ENCODE measurements at places on chromosomes 2 and 18.
A peak's percentile ranks its signal among the peaks of the same experiment; 100 is the strongest.

DNA sequence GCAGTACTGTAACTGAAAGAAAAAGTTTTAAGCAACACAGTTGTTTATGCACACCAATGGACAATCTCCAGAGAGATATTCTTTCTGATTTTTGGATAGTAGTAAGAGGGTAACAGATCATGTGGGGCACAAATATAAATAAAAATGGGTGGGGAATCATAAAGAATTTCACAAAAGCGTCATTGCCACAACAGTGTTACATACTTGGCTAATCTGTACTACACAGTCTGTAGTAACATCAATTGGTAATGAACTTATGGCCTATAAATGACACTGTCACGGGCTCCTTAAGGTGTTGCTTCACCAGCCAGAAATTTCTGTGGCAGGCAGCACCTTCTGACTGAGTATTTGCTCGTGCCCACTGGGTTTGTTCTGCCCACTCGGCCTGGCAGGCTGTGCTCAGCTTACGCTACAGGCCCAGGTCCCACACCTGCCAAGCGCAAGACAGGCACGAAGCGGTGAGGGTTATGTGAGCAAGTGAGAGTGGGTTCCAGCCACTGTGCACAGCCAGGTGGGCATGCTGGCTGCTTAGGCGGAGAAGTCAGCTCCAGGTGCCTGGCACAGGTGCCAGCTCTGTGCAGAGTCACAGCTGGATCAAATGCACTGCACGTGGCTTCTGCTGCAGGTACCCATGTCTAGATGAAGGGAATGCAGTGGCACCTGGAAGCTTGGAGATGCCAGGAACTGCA is 532.5 kb upstream of the SLC39A10 start:
- DNase-seq: no peak
- H3K4me3 ChIP-seq: no peak overlapping the region
- no peaks in the 10 kb centered on the region for H3K27me3 ChIP-seq

GRCh38 chr18:47492691-47493090 is 241.2 kb upstream of the SKOR2 start:
- DNase-seq: no peak
- H3K27me3 ChIP-seq: no peaks in the 10 kb centered on the region
- H3K27ac ChIP-seq: no peak overlapping the region
- no peaks in the 10 kb centered on the region for H3K36me3 ChIP-seq
- H3K4me1 ChIP-seq: no peaks in the 10 kb centered on the region
- no peak overlapping the region for H3K4me3 ChIP-seq

DNA sequence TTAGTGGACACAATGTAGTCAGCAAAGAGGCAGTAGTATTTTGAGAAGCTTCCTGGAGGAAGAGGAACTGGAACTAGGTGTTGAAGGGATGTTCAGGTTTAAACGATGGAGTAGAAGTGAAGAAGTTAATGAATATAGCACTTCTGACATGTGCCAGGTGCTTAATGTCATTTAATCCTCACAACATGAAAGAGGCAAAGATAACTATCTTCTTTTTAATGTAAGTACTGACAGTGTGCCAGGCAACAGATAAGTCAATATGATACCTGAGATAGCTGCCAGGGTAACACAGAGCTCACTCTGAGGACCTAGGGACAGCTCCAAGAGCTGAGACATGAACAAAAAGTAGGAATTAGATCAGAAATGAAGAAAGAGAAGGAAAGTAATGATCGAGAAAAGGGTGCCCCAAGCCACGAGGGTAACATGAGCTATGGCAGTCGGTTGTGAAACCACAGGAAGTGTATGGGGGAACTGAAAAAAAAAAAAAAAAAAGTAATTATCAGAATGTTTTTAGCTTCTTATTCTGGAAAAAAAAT is 140.7 kb downstream of the RNF144A start:
- H3K27me3 ChIP-seq: no peaks in the 10 kb centered on the region
- H3K27ac ChIP-seq: no peak overlapping the region
- DNase-seq: no peak
- peaks cover 4% of the 10 kb centered on the region for H3K4me1 ChIP-seq
- no peaks in the 10 kb centered on the region for H3K36me3 ChIP-seq

DNA sequence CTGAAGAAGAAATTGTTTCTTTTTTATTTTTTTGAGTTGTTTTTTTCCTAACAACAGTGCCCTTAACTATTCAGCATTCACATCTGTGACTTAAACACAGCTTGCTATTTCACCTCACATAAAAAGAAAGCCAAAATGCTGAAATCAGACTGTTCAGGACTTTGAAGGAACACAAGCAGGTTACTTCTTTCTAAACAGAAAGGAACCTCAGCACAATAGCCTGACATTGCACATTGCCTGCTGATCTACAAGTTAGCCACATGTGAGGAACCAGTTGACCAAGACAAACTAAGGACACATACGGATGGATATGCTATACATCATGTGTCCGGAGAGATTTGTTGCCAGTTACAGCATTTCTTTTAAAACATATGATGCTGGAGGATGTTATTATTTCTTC is 331.1 kb downstream of the FSIP2 start:
- DNase-seq: no peak
- no peak overlapping the region for H3K4me3 ChIP-seq
- no peaks in the 10 kb centered on the region for H3K4me1 ChIP-seq
- H3K27me3 ChIP-seq: no peaks in the 10 kb centered on the region
- no peaks in the 10 kb centered on the region for H3K36me3 ChIP-seq

GRCh38 chr2:231124838-231125568 is at the start of gene HTR2B:
Gene HTR2B (minus strand): TSS chr2:231125042. CDS start chr2:231123764, 1,278 bp downstream.
- H3K36me3 ChIP-seq: no peaks in the 10 kb centered on the region
- DNase-seq: no peak
- no peak within 1 kb of the TSS for H3K27ac ChIP-seq
- H3K4me3 ChIP-seq: no peak within 1 kb of the TSS
- peaks cover 5% of the 10 kb centered on the region for H3K4me1 ChIP-seq
- H3K27me3 ChIP-seq: no peaks in the 10 kb centered on the region

DNA sequence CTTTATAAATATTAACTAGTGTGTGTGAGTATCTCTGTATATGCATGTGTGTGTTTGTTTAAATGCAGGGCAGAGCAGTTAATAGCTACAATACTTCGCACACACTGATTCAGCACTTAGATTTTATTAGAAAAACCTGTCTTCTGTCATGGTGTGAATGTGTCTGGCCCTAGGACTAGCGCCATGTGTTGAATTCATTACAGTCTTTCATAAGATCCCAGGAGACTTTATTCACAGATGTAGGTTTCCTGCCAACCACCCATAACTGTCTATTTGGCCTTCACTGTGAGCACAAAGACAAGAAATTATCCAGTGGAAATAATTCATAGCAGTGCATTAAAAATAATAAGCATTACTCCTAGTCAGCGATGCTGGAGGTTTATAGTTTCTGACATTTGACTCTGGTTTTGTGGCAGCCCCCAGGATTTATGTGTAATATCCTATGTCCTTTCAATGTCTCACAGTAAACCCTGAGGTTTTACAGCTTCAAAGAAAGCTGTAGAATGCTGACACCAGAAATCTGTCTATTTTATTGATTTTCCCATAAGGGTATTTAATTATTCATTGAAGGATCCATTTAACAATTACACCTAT is 93.9 kb downstream of the ZNF804A start:
- no peak overlapping the region for H3K27ac ChIP-seq
- no peaks in the 10 kb centered on the region for H3K27me3 ChIP-seq
- H3K36me3 ChIP-seq: no peaks in the 10 kb centered on the region
- no peaks in the 10 kb centered on the region for H3K4me1 ChIP-seq
- no peak overlapping the region for H3K4me3 ChIP-seq

- DNase-seq: no peak
- H3K4me1 ChIP-seq: peaks cover 16% of the 10 kb centered on the region
- H3K36me3 ChIP-seq: no peaks in the 10 kb centered on the region
- H3K4me3 ChIP-seq: no peak overlapping the region
- no peak overlapping the region for H3K27ac ChIP-seq
- H3K27me3 ChIP-seq: no peaks in the 10 kb centered on the region
These were observed 223.7 kb upstream of the COPS8 start for GRCh38 chr2:236861944-236862343.

GRCh38 chr2:124131276-124131675 is 106.2 kb downstream of the CNTNAP5 start:
- no peak overlapping the region for H3K27ac ChIP-seq
- no peak overlapping the region for H3K4me3 ChIP-seq
- DNase-seq: no peak
- peaks cover 2% of the 10 kb centered on the region for H3K4me1 ChIP-seq

DNA sequence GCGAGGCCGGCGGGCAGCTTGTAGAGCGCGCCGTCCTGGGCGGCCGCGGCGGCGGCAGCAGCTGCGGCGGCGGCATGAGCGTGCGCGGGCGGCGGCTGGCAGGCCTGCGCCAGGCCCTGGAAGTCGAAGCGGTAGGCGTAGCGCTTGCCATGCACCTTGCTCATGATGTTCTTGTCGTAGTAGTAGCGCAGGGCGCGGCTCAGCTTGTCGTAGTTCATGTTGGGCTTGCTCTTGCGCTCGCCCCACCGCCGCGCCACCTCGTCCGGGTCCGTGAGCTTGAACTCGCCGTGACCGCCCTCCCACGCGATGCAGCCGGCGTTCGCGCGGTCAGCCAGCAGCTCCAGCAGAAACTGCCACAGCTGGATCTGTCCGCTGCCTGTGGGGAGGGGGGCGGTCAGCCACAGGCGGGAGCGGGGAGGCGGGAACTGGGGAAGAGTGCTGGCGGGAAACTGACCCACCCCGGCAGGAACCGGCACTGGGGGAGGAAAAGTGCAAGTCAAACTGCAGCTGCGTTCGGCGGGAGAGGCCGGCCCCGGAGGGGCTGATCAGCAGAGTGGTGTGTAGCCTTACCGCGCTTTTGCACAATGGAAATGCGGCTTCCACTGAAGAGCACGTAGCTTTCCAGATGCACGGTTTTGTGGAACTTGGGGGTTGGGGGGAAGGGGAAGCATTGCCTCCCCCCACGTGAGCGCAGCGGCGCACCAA is 3.0 kb downstream of the FEV start:
- H3K36me3 ChIP-seq: no peaks in the 10 kb centered on the region
- peaks cover 90% of the 10 kb centered on the region for H3K27me3 ChIP-seq
- peaks cover 20% of the 10 kb centered on the region for H3K4me1 ChIP-seq
- no peak for DNase-seq
- no peak overlapping the region for H3K27ac ChIP-seq

DNA sequence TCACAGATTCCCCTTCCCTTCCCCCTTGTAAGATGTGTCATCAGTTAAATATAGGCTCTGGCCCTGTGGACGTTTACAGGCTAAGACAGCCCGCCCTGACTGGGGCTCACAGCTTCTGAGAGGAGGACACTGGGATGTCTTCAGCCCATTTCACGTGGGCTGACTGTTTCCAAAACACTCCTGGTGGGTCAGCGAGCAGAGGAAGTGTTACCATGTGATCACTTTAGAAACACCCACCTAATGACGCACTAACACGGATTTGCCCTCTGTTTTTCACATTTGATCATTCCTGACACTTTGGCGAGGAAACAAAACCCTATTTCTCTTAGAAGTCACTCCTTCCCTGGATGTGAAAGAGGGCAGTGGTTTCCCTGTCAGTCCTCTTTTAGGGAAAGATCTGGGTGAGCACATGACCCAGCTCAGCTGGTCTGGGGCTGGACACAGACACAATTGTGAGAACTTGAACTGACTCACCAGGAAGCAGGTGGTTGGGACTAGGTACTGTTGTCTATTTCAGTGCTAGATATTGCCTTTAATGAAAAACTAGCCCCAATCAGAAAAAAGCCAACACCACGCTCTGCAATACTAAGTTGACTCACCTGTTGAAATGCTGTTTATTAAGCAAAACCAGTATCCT is 38.8 kb downstream of the BMP10 start:
- DNase-seq: peak; percentile 38
- H3K27me3 ChIP-seq: no peaks in the 10 kb centered on the region
- H3K36me3 ChIP-seq: no peaks in the 10 kb centered on the region
- H3K4me1 ChIP-seq: no peaks in the 10 kb centered on the region
- no peak overlapping the region for H3K4me3 ChIP-seq
- H3K27ac ChIP-seq: no peak overlapping the region

- H3K4me1 ChIP-seq: no peaks in the 10 kb centered on the region
- no peak for DNase-seq
- H3K27ac ChIP-seq: no peak overlapping the region
These were observed 207.5 kb upstream of the FOSL2 start for GRCh38 chr2:28185153-28185552.

- no peaks in the 10 kb centered on the region for H3K27me3 ChIP-seq
- no peaks in the 10 kb centered on the region for H3K36me3 ChIP-seq
- peaks cover 8% of the 10 kb centered on the region for H3K4me1 ChIP-seq
- H3K4me3 ChIP-seq: no peak overlapping the region
These were observed 34.5 kb downstream of the HS1BP3 start for GRCh38 chr2:20616341-20616871.

GRCh38 chr2:24008672-24009366 is 1.1 kb upstream of the MFSD2B start:
- H3K4me1 ChIP-seq: no peaks in the 10 kb centered on the region
- H3K4me3 ChIP-seq: no peak overlapping the region
- no peaks in the 10 kb centered on the region for H3K27me3 ChIP-seq
- H3K36me3 ChIP-seq: no peaks in the 10 kb centered on the region
- no peak for DNase-seq

DNA sequence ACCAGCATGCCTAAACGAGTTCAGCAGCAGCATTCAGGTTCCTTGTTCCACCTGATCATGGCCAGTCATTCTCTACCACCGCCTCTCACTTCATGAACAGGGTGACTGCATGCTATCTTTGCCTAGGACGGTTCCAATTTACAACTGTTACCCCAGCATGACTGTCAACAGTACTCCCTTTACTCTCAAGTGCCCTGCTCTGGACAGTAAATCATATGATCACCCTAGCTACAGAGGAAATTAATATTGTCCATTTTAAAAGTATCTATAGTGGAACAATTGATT is 25.7 kb downstream of the MGAT4A start:
- no peaks in the 10 kb centered on the region for H3K27me3 ChIP-seq
- H3K4me3 ChIP-seq: no peak overlapping the region
- no peak for DNase-seq
- no peaks in the 10 kb centered on the region for H3K36me3 ChIP-seq

GRCh38 chr2:240631548-240632305 is 6.4 kb downstream of the GPR35 start:
- H3K4me1 ChIP-seq: no peaks in the 10 kb centered on the region
- no peak overlapping the region for H3K27ac ChIP-seq
- H3K27me3 ChIP-seq: no peaks in the 10 kb centered on the region
- no peak overlapping the region for H3K4me3 ChIP-seq
- no peaks in the 10 kb centered on the region for H3K36me3 ChIP-seq

DNA sequence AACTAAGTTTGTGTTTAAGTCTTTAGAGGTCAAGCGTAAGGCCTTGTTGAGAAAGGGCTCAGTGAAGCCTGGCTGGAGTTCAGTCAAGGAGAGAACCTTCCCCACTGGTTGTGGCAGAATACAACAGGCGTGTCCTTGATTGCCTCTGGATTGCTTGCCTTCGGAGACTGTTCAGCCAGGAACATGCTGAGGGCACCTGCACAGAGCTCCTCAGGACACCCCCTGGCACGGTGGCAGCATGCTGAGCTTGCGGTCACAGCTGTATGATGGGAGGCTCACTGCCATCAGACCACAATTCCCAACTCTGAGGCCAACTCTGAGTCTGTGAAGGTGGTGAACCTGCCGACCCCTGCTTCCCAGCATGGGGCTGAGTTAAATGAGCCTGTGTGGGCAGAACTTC is 130.0 kb downstream of the LPIN1 start:
- H3K36me3 ChIP-seq: no peaks in the 10 kb centered on the region
- peak; percentile 17 for DNase-seq
- no peak overlapping the region for H3K4me3 ChIP-seq
- no peaks in the 10 kb centered on the region for H3K27me3 ChIP-seq
- no peaks in the 10 kb centered on the region for H3K4me1 ChIP-seq

- no peak overlapping the region for H3K4me3 ChIP-seq
- no peaks in the 10 kb centered on the region for H3K36me3 ChIP-seq
- H3K27me3 ChIP-seq: no peaks in the 10 kb centered on the region
- no peak for DNase-seq
These were observed 4.6 kb upstream of the TCF4 start for GRCh38 chr18:55592572-55592971.

Measured in H1 (cell line).